Stimulated activated CD4-positive, alpha-beta T cell treated with anti-CD3 and anti-CD28 coated beads, Interleukin-1b, Interleukin-23, amount 100 ng/mL, for 24 hours (primary cell): ENCODE measurements at places on chromosomes 7 and 10.

DNA sequence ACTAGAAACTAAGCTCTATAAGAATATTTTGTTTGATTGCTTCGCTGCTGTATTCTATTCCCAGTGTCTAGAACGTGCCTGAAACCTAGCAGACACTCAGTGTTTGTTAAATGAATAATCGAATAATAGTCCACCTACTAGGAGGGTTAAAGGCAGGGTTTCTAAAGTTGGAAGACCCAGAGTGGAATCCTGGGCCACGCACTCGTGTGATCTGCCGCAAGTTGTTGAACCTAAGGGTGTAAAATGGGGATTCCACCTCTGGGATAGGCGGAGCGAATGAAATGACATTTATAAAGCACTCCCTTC, 702 bp upstream of the AGFG2 start:
- DNase-seq, result no peak

GRCh38 chr10:96130326-96130995, 364 bp downstream of the ZNF518A start:
- no peak for DNase-seq

DNA sequence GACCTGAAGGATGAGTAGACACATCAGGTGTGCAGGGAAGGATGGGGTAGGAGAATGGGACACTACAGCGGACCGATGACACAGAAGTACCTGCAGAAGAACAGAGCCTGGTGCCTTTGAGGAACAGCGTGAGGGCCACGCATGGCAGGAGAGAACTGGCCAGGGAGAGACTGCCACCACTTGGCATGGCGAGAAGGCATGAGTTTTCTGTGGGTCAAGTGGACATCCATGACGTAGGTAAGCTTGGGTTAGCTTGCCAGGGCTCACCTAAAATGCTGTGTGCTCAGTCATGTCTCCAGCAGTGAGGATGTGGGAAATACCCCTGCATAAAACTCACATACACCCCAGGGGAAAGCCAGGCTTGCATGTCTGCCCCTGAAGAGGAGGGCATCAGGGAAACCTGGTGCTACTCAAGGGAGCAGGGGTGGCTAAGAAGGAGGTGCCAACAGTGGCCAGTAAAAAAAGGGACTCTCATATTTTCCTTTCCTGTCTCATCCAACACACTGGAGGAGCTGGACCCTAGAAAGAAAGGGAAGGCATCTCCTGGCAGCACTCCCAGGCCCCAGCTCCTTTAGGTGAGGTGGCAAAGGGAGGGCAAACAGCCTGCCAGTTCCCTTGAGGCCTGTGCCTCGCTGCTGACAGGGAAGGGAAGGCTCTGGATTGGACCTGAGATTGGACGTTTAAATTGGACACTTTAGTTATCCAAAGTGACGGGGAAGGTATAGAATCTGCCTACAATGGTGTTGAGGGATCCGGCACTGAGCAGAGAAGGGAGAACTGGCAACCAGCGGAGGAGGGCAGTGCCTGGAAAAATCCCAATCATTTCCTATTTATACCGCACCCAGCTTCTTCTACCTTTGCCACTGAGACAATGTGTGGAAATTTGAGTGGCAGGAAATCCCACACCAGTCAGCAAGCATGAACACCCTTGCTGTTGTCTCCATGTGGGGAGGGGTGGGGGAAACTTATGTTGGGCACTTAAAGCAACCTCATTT, 255.7 kb downstream of the GLI3 start:
- DNase-seq, result no peak

GRCh38 chr10:61779950-61780659, 117.4 kb downstream of the CABCOCO1 start:
- no peak for DNase-seq

- DNase-seq, result no peak
These were observed 23.3 kb downstream of the RNF133 start for GRCh38 chr7:122675621-122676020.

DNA sequence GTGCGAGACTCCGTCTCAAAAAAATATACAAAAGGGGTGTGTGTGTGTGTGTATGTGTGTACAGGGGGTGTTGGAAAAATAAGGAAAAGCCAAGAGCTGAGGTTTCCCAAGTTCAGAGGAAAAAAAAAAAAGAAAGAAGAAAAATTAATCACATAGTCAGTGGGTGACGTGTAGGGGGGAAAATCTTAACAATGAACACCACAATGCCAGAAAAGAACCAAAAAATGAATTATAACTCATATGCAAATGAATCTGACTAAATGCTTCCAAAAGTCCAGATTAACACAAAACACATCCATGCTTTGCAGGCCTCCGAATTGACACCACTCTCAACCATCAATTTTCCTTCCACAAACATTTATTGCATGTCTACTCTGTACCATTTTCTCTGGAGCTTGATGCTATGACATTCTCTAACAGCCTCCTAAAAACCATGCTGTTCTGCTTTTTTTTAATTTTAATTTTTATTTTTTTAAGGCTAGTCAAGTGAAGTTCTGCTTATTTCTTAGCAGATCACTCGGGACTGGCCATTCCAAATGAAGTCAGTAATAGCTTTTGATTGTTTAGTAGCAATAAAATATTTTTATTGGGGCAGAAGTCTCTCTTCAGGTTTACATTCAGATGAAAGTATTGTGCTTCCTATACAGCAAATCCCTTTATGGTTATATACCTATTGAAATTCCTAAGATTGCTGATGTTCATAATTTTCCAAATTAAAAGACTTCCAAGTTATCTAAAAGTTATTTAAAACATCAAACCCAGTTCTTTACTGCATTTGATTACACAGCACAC, 133.8 kb downstream of the CNOT4 start:
- no peak for DNase-seq

GRCh38 chr7:7208520-7208919, 26.2 kb downstream of the C1GALT1 start:
- DNase-seq, result no peak

GRCh38 chr10:42930516-42931192, 146.2 kb upstream of the RET start:
- no peak for DNase-seq

GRCh38 chr7:97174303-97174702, 56.8 kb downstream of the SDHAF3 start:
- no peak for DNase-seq

DNA sequence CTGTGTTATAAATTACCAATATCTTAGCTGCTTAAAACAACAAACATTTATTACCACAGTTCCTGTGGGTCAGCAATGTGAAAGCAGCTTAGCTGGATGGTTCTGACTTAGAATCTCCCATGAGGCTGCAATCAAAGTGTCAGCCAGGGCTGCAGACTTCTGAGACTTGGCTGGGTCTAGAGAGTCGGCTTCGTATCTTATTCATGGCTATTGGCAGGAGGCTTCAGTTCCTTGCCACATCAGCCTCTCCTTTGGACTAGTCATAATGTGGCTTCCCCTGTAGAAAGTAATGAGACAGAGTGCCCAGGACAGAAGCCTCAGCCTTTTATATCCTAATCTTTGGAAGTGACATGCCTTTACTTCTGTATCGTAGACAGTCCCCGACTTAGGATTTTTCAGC, 27.3 kb downstream of the RALA start:
- DNase-seq, result no peak

GRCh38 chr7:128359336-128359735, 2.2 kb downstream of the PRRT4 start:
- no peak for DNase-seq

DNA sequence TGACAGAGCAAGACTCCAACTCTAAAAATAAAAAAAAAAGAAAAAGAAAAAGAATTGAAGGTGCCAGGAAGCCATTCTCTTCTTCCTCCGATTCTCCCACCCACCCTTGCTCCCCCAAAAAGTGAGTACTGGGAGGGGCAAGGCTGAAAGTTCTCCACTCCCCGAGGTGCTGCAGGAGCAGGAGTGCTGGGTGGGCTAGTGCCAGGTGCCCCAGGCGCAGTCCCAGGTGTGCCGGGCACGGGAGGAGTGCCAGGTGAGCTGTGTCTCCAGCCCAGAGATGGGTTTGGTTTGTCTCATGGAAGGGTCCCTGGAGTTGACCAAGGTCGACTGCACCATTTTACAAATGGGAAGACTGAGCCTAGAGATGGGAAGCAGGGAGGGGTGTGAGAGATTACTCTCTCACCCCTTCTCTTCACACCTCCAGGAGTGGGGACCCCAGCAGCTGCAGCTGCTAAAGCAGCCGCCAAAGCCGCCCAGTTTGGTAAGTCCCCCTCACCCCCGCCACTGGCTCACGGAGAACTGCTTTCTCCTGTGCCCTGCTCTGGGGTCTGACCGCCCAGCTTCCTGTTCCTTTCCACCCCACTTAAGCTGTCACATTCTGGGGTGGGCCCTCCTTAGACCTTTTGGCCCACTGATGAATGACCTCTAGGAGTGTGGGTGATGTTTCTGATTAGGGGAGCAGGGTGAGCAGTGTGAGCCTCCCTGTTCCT, 26.2 kb upstream of the LIMK1 start:
- DNase-seq, result no peak

DNA sequence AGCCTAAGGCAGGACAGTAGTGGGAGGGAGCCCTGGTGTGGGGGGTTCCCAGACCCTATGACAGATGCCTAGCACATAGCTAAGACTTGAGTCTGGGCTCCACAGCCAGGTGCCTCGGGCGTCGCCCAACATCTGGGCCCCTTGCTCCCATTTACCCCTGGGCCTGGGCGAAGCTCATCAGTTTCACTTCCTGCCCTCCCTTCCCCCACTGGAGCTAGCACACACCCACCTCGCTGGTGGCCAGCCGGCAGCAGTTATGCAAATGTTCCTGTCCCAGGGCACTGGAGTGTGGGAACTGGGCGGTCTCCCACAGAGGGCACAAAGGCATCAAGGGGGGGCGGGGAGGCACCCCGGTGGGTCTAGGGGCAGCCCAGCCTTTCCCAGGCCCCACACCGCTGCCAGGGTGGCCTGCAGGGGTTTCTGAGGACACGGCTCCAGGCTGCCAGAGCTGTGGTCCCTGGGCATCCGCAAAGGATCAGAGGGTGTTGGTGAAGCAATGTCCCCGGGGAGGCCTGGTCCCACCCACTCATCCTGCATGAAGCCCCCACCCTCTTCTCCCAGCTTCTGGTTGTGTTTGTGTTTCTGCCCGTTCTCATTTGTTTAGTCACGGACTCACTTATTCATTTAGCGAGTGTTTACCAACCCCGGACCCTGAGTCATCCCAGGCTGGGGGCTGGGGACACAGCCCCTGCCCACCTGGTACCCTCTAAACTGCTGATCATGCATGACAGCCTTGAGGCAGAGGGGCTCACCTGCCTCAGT, 20.4 kb downstream of the SH2B2 start:
- no peak for DNase-seq

DNA sequence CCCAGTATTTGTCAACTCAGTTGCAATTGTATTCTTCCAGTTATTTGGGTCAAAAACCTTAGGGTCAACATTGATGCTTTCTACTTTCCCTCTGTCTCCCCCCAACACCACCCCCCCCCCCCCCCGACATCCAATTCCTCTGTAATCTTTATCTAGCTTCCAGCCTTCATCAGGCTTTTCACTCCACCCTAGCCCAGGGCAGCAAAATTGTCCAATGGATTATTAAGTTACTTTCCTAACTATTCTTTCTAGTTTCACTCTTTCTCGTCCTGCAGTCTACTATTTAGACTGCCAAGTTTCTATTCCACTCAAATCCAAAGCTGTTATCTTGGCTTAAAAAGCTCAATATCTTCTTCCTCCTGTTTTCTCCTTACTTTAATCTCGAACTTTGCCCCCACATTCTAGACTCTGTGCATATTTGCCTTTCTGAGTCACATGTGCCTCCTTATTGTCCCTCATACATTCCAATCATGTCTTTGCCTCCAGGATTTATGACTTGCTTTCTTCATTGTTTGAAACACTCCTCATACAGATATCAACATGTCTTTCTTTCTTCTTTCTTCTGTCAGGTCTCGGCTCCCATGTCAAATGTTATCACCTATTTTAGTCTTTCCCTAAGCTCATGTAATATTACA, 196.6 kb upstream of the TMEM196 start:
- DNase-seq, result no peak

- DNase-seq, result no peak
These were observed 33.2 kb upstream of the CALU start for GRCh38 chr7:128705891-128706333.

DNA sequence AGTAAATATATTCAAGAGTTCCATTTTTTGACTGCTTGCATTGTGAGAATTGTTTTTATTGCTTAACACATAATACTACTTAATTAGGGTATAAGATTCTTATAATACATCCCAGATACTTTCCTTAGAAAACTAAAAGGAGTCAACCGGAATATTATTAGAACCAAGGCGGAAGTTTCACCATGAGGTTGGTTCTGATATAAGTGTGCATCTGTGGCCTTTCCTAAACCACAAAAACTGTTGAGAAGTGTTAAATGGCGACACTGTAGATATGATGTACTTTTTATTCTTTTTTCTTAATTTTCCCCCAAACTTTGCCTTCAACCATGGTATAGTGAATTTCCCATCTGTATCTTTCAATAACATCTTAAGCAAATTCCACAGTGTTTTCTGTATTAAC, 32.3 kb upstream of the INHBA start:
- DNase-seq, result no peak

- DNase-seq, result no peak
These were observed 344.6 kb upstream of the SHH start for GRCh38 chr7:156156734-156157408.

DNA sequence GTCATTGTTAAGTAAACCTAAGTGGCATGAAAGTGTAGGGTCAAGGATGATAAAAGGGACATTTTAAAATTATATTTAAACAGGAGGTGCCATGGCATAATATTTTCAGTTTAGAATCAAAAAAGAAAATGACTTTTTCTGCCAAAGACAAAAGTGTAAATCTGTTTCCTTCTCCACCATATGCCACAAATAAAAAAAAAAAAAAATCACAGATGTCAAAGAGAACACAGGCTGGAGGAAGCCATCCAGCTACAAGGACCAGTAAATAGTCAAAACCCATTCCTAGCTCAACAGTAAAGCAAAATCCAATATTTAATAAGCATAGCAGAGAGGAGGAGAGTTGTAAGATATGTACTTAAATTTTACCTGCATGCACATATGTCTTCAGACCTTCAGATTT, 321.3 kb upstream of the TMEM229A start:
- DNase-seq, result no peak

DNA sequence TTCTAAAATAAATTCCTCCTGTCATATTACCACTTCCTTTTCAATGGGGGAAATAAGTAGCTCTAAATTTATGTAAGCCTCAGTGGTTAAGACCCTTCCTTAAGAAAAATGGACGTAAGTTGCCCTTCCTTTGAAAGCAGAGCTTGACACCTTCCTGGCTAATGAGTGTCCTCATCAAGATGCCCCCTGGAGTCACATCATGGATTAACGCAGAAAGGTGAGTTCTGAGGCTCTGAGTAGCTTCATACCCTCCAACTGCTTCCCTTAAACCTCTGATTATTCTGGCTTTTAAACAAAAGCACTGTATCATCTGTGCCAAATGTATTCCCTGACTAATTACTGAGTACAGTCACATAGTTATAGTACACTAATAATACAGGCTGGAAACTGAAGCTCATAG, 14.7 kb downstream of the KCTD7 start:
- no peak for DNase-seq
